ENCODE measurements at places on chromosomes 5 and 9. TPM values are rescaled to one million over a fixed set of nuclear protein-coding genes. Genes with fewer than 3 reads are reported as not detected.

Gene PFN3
- not detected for total RNA-seq

Gene SH3PXD2B
- total RNA-seq = 46.2 TPM

Gene DCAF10
- 25.2 TPM for total RNA-seq

- no peak for DNase-seq
Measured at GRCh38 chr9:91746904-91747303, 203.1 kb downstream of the ROR2 start.

GRCh38 chr9:134434894-134435506, 108.7 kb downstream of the RXRA start:
- DNase-seq = peak; percentile 94

Measured in upper lobe of right lung (tissue), 1 donor.